ENCODE measurements at places on chromosomes 6 and 20.

- DNase-seq, result no peak
Measured at GRCh38 chr6:26031151-26031594, 56.1 kb upstream of the HFE start.

GRCh38 chr20:37343212-37343993 lies 2.5 kb upstream of the SRC start:
- DNase-seq, result no peak

DNA sequence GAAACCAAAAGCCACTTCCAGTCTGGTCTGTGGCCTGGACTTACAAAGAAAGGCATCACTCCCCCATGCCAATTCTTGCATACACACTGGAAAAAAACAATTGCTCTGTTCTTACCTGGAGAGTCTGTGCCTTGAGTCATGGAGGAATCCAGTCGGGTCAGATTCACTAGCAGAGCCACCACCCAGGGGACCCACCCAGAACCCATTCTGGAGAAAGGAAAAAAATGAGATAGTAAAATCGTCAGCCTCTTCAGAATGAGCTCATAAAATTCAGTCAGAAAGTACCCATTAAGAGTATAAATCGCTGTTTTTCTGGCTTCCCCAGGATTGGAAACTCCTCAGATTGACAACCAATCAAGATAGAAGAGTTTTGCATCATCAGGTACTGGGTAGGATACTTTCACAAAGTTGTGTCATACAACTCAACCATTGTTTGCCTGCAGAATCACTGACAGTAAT lies at the start of gene HLA-DOB:
Gene HLA-DOB, minus strand, starts transcription at position 257 of the 459 bp plus-strand sequence. Its CDS starts 51 bp downstream, at position 206.
- peak; percentile 40 for DNase-seq

GRCh38 chr6:14442242-14442641 lies 324.7 kb downstream of the CD83 start:
- DNase-seq, result no peak

DNA sequence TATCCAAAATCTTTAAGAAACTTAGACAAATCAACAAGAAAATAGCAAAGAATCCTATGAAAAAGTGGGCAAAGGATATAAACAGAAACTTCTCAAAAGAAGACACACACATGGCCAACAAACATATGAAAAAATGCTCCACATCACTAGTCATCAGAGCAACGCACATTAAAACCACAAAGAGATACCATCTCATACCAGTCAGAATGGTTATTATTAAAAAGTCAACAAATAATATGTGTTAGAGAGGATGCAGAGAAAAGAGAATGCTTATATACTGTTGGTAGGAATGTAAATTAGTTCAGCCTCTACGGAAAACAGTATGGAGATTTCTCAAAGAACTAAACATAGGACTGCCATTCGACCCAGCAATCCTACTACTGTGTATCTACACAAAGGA lies 212.0 kb upstream of the DTNBP1 start:
- DNase-seq, result no peak

DNA sequence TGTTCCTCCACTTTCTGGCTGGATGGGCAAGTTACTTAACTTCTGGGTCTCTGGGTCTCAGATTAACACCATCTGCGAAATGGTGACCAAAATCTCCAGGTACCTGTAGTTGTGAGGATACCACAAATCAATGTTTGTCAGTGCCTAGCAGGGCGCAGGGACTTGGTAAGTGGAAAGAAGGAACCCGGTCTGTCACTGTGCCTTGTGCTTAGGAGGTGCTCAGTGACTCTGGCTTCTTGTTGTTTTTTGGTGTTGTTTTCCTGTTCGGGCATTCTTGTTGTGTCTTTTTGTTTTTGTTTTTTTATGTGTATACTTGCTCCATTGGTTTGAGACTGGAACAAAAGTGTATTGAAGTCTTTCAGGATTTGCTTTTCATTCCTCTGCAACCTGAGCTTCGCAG lies 17.8 kb downstream of the TM9SF4 start:
- no peak for DNase-seq

DNA sequence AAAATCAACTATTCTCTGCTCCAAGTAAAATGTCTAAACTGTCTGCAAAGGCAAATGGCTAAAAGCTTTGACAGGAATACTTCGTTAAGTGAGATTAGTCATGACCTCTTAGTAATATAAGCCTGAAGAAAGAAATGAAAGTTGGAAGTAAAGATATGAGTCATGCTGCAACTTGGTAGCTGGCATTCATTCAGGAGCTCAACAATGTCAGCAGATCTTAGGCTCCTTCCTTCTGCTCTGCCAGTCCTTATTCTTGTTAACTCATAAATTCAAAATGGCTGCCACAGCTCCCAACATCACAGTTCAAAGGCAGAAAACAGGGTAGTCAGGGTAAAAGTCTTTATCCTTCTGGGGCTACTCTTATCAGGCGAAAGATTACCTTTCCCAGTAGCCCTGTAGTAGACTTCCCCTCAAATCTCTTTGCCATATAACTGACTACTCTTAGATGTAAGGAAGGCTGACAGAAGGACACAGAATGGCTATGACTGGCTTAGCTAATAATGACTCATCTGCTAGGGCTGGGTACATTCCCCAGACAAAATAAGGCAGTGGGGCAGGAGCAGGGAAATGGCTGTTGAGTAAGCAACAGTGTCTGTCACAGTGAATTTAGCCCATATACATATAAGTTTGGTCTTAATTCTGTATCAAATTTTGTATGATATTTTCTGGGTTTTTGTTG lies 24.4 kb upstream of the C6orf62 start:
- DNase-seq, result peak; percentile 85

DNA sequence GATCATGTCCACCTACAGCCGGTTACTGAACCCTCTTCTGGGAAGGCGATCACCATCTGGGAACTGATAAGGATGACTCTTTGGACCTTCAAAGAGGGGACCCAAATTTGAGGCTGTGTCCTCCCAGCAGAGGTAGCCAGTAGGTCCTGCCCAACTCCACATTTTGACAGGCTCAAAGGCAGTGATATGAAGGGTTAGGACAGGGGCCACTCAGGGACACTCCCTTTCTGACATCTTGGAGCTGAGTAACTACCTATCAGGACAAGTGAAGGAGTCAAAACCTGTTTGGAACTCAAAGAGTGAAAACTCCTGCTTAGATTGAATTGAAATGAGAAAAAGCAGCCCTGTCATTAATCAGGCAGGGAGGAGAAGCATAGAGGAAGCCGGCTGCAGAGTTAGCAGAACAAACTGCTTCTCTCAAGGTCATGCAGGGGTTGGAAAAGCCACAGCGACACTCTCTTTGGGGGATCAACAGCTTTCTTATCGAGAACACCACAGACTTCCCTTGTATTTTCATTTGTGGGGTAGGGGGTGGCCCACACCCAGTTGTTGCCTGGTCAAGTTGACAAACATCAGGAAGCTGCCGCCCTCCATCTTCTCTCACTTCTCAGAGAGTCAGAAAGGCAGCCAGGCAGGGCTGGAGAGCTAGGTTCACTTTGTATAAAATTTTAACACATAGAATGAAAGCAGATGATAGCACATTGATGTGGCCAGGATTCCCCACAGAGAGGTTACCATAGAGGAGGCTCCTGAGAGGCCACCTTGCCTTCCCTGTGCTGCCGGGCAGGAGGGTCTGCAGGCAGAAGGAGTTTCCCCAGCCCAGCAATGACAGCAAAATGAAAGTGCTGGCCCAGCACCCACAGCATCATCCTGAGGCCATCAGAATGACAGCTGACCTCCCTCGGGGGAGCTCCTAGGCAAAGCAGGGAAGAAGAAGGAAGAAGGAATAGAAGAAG lies 47.6 kb downstream of the AGPAT4 start:
- peak; percentile 28 for DNase-seq

- no peak for DNase-seq
Measured at GRCh38 chr6:137089305-137089704, 44.5 kb upstream of the IL20RA start.

GRCh38 chr20:44627364-44628010 lies 24.0 kb downstream of the ADA start:
- DNase-seq, result no peak

DNA sequence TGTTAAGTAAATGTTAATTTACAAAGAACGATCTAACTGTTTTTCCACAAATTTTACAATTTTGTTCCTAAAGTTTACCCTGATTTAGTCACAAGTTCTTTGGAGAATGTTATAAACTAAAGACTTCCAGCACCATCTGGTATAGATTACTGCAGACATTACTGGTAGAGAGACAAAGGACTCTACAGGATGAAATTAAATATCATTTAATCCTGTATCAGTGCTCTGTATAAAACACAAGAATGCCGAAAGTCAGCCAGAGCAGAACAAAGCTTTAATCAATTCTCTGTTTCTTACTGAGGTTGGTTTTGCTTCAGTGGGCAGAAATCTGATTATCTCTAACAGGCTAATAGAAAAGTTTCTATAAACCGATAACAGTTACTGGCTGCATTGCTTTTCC lies 763.6 kb downstream of the TENT5A start:
- no peak for DNase-seq

- peak; percentile 49 for DNase-seq
Measured at GRCh38 chr6:135018052-135018451, 36.6 kb downstream of the HBS1L start.

GRCh38 chr6:142112451-142113061 lies 20.2 kb upstream of the GJE1 start:
- DNase-seq, result peak; percentile 71

- no peak for DNase-seq
Measured at GRCh38 chr6:41059556-41059955, 6.6 kb downstream of the APOBEC2 start.

- DNase-seq, result no peak
Measured at GRCh38 chr6:159421586-159421985, 252.4 kb downstream of the FNDC1 start.

- no peak for DNase-seq
Measured at GRCh38 chr6:54860132-54860531, 13.6 kb downstream of the FAM83B start.

DNA sequence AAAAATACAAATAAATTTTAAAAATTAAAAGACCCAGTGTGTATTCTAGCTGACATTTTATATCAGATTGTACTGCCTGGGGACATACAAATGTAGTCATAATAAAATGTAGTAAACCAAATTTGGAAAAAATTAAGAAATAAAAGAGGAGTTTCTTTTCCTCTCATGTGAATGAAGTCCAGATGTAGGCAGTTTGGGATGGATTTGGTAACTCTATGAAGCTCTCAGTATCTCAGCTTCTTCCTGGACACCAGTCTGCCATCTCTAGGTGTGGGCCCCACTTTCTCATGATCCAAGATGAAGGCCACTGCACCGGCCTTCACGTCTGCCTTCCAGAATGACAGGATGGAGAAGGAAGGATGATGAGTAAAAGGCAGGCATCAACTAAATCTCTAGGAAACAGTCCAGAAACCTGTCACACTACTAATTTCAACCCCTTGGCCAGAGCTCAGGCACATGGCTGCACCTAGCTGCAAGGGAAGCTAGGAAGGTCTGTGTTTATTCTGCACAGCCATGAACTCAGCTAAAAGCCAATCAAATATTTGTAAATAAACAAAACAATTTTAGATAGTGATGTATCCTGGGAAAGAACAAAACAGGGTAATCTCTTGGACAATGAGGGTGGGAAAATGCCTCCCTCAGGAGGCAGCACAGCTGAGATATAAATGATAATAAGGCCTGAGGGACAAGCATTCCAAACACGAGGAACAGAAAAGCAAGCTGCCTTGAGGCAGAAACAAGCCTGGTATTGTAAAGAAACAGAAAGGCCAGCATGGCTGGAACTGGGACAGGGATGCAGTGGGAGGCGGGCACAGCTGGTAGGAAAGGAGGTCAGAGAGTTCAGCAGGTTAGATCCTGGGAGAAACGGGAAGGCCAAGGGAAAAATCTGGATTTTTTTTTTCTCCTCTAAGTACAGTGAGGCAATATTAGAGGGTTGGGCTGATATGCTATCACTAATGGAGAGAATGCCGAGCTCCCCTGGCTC lies 88.5 kb upstream of the PTPN1 start:
- no peak for DNase-seq

DNA sequence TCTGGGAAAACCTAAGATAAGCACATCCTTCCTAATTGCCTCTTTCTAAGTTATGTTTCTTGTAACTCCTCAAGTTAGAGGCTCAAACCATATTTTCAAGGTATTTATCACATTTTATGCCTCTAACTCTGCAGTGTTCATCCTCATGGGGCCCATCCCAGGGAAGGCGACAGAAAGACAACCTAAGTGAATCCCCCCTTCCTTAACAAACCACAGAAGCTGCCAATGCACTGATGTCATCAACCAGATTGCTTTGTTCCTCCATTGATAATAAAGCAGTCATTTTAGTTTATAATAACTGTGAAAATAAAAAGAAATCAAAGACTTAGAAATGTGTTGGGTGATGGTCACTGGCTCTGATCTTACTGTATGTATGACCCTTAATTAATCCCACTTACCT lies 119.5 kb upstream of the TCF21 start:
- no peak for DNase-seq

- DNase-seq, result no peak
Measured at GRCh38 chr6:162242915-162243314, 484.7 kb downstream of the PRKN start.

- no peak for DNase-seq
Measured at GRCh38 chr6:131811500-131811899, 3.7 kb downstream of the ENPP1 start.

GRCh38 chr6:94721459-94721858 lies 855.9 kb upstream of the MANEA start:
- DNase-seq, result no peak

- peak; percentile 65 for DNase-seq
Measured at GRCh38 chr6:2378891-2379652, 133.7 kb upstream of the GMDS start.

DNA sequence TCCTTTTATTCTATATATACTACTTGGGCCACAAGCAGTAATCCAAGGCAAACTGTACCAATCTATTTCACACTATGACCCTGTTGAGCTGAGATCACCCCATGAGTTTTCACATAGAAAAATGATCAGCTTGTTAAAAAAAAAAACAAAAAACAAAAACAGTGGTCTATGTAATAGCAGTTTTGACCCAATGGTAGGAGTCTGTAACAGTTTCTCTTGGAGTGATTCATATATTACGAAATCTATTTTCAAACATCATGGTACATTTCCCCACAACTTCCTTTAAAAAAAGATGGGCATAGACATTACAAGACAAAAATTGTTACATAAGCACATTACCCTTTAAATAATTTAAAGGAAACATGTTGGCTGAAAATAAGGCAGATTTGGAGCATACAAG lies 78.1 kb downstream of the PRSS35 start:
- no peak for DNase-seq

DNA sequence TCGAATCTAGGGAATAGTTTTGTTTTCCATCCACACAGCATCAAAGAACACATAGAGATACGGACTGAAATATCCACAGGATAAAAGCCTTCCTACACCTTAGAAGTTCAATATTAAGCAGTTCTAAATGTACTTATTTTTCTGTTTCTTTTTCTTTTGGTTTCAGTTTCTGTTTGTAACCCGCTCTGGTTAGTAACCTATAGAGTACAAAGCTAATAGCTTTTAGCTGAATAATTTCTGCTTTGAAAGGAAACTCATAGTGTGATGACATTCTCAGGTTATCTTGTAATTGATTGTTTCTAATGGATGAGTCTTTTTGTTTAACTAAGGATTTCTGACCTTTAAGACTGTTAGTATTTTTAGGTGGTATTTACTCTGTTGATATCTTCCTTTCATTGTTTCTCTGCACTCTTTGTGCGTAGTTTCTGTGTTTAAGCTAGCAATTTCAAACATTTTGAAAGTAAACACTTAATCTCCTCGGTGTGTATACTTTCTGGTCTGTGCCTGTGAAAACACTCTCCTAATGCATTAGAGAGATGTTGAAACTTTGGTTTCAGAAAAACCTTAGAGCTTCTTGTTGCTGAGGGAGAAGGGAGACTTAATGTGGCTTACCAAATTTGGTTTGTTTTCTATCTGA lies 385.5 kb downstream of the HDGFL1 start:
- no peak for DNase-seq

GRCh38 chr6:167501831-167502385 lies 177.0 kb downstream of the TTLL2 start:
- DNase-seq, result peak; percentile 3

GRCh38 chr20:17749978-17750721 lies 50.4 kb downstream of the BANF2 start:
- DNase-seq, result no peak

- no peak for DNase-seq
Measured at GRCh38 chr6:100267721-100268123, 197.0 kb downstream of the SIM1 start.

All from activated CD4-positive, alpha-beta T cell treated with anti-CD3 and anti-CD28 coated beads, Interleukin-2, Interleukin-6, amounts not matched to agents 100 ng/mL and 50 ng/mL, durations not matched to agents 16 hours and 8 hours (primary cell).